Heart right ventricle (tissue), 16 donors: ENCODE measurements at places on chromosomes 12 and 14. TPM values are rescaled to one million over a fixed set of nuclear protein-coding genes. Genes with fewer than 3 reads are reported as not detected.

Gene LRRC10
- polyA plus RNA-seq: 31.4 TPM

Gene SRRM4
- polyA plus RNA-seq: 0.37 TPM

Gene BBOF1
- 5.4 TPM for polyA plus RNA-seq

Gene RIMKLB
- polyA plus RNA-seq: 7.2 TPM

Gene GPR162
- polyA plus RNA-seq: 7.0 TPM
